Forelimb muscle (tissue), 1 donor: ENCODE measurements at places on chromosomes 6 and 20. TPM values are rescaled to one million over a fixed set of nuclear protein-coding genes. Genes with fewer than 3 reads are reported as not detected.

The RIPOR3 gene
- polyA plus RNA-seq, result 7.5 TPM

The SPATA25 gene
- 10.3 TPM for polyA plus RNA-seq

The BPIFB4 gene
- 0.29 TPM for polyA plus RNA-seq

The RBBP8NL gene
- polyA plus RNA-seq, result not detected

The SLC2A10 gene
- polyA plus RNA-seq, result 16.1 TPM

The MYMX gene
- polyA plus RNA-seq, result 21.9 TPM

The C20orf141 gene
- polyA plus RNA-seq, result not detected

The HTR1B gene
- 0.11 TPM for polyA plus RNA-seq

- no peak for DNase-seq
These were observed 94.8 kb downstream of the PTCHD4 start for GRCh38 chr6:48016020-48016755.

- DNase-seq, result no peak
These were observed 155.2 kb upstream of the RIN2 start for GRCh38 chr20:19602675-19603375.

GRCh38 chr6:125781314-125781868, 9.4 kb upstream of the NCOA7 start:
- no peak for DNase-seq

GRCh38 chr6:165777680-165778079, 114.6 kb upstream of the PDE10A start:
- no peak for DNase-seq
